ENCODE measurements at places on chromosomes 7 and 10.

DNA sequence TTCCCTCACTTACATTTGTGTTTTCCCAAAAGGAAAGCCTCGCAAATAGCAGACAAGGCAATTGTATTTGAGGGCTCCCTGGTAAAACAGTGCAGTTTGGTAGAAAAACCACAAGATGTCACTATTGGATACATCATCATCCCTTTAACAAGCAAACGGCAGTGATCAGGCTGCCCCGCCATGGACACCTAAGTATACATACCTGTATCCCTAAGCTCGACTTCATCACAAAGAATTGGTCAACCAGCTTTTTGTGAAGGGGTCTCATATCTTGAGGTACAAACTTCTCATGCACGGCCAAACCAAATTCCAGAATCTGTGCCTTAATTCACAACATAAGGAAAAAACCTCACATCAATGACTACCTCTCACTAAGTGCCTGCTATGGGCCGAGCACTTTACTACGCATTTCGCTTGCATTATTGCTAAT lies 179.5 kb upstream of the IMMP2L start:
- DNase-seq = no peak

- no peak for DNase-seq
Measured at GRCh38 chr10:97635577-97635976, 2.3 kb upstream of the MORN4 start.

GRCh38 chr10:113620511-113620910 lies 43.3 kb downstream of the NRAP start:
- DNase-seq = no peak

DNA sequence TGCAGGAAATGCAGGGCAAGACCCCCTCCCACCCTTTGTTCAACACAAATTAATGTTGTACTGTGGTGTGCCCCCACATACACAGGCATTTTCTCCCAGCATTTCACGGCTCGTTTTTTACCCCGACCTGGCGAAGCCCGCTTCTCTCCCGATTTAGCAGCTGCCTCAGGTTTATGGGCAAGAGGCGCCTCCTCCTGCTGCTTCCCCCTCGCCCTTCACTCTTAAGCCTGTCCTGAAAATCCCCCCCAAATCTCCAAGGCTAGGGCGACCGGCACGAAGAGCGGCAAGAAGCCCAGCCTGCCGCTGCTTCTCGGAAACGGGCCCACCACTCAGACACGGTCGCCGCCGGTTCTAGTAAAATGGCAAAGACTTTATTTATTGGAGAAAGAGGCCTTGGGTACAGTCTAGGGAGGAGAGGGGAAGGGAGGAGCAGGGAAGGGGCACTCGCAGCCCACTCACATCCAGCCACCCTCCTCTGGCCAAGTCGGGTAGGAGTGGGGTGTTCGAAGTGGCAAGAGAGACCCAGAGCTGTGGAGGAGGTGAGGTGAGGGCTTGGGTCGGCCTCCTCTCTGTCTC lies 3.3 kb downstream of the LBX1 start:
- DNase-seq = no peak

DNA sequence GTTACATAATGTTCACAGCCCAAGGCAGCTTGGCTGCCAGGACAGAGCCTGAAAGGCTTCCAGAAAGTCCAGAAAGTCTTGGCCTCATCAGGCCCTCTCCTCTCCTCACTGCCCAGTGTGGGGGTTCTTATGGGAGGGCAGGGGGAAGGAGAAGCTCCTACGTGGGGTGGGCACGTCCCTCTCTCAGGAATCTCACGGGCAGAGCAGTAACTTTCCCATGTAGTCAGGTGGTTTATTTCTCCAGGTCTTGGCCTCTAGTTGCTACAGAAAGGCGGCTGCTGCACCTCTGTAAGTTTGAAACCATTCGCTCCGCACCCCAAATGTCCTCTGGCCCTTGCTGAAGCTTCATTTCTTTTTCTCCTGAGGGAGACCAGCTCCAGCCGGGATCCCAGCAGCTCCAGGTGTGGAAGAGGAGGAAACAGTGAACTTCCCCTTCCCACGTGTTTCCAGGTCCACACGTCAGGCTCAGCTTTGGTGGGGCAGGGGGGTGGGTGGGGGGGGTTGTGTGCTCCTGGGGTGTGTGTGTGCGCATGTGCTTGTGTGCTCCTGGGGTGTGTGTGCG lies 320.3 kb downstream of the WDR37 start:
- no peak for DNase-seq

GRCh38 chr10:118595598-118596425 lies at the start of gene PRLHR:
TSS of gene PRLHR (minus strand) at chr10:118595648. CDS start at chr10:118595244, 404 bp downstream.
- DNase-seq = peak; percentile 9
